ENCODE measurements at places on chromosomes 4 and X.

DNA sequence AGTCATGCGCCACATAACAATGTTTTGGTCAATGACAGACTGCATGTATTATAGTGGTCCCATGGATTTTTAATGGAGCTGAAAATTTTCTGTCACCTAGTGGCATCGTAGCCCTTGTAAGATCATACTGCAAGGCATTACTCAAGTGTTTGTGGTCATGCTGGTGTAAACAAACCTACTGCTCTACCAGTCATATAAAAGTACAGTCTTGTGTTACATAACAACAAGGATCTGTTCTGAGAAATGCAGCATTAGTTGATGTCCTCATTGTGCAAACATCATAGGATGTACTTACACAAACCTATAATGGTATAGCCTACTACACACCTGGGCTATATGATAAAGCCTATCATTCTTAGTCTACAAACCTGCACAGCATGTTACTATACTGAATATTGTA lies 34.6 kb downstream of the COX18 start:
- DNase-seq, result no peak

DNA sequence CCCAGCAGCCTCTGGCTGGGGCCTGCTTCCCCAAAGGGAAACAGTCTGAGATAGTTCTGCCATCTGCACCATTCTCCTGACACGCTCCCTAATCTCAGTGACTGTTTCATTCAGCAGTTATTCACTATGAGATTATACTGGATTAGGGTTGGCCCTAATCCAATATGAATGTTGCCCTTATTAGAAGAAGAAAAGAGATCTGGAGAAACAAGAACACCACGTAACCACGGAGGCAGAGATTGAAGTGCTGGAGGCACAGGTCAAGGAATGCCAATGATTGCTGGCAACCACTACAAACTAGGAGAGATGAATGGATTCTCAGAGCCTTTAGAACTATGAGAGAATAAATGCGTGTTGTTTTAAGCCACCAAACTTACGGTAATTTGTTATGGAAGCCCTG lies 7.4 kb downstream of the ACOX3 start:
- no peak for DNase-seq

DNA sequence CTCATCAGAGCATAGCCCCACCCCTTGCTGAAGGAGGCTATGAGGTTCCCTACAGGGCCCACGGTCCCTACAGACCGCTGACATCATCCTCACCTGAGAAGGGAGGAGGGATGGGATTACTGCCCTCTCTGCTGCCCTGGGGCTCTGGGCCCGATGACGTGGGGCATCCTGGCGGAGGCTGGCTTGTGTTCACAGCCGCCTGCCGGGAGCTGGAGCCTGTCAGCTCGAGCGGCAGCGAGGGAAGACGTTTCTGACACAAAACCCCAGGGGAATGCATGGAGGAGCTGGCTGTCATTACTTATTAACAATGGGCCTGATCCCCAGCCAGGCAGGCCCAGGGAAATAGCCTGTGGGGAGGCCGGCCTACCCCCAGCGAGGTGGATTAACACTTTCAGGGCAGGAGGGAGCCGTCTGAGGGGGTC lies 106.6 kb upstream of the ATP6AP2 start:
- no peak for DNase-seq

DNA sequence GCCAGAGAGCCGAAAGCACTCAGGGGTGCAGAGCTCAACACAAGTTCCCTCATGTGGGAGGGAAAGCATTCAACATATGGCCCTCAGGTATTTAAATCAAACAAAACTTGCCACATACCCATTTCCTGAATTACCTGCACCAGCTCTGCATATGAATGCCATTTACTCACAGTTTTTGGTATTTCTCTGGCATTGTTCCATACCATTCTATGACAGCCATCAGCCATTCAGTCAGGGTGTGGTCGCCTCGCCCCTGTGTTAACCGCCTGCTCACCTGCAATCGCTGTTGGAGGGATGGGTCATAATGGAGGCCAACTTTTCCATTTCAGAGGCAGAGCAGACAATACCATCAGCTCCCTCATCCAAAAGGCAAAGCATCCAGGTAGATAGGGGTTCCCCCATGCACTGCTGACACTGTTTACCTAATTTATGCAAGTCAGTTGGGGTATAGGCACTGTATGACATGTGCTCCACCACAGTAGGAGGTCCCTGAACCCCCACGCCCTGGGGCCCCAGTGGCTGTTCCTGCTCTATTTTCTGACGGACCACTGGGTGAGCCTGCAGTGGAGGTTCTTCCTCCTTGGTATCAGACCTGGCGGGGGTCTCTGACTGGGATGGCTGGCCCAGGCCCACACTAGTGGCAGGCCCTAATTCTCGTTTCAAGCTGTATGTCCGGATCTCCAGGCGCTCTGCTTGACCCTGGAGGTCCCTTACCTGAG lies 227.1 kb downstream of the ADGRL3 start:
- no peak for DNase-seq

GRCh38 chr4:133869486-133869885 lies 332.1 kb downstream of the PABPC4L start:
- no peak for DNase-seq

- DNase-seq, result no peak
Observed at GRCh38 chr4:61407642-61408618, 207.8 kb downstream of the ADGRL3 start.

GRCh38 chrX:154720067-154720466 lies 30.8 kb downstream of the GAB3 start:
- DNase-seq, result no peak

DNA sequence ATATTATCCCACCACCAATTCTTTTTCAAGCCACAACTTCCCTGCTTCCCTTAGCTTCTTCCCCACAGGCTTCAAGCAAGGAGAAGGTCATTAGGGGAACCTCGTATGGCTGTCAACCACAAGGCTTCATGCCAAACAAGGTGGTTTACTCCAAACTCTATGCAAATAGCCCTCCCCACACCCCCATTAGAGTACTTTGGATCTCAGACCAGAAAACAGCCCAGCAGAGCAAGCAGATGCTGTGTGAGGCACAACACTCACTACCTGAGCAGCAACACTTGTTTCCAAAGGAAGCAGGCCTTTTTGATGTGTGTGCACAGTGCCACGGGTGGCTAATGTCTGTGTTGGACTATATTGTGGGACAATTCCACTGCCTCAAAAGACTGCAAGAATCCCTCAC lies 189.0 kb downstream of the AR start:
- no peak for DNase-seq

- no peak for DNase-seq
Observed at GRCh38 chrX:1658071-1658491, 43.2 kb downstream of the ASMT start.

DNA sequence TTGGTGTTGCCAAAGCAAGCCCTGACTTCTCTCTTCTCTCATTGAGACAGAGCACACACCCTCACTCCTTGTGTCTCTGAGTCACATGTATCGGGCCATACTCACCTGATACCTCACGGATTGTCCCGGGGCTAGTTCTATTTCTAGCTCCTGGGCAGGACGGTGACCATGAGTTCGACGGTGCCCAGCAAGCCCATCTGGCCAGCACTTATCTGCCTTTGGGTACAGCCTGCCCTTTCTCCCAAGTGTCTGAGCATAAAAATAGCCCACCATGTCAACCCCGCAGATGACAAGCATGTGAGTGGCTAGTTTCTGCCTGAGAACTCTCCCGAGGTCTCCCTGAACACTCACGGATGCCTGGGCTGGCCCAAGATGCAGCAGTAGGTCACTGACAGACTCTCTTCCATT lies 158.5 kb downstream of the DHRSX start:
- no peak for DNase-seq
